Head of caudate nucleus (tissue), 42 donors: ENCODE measurements at places on chromosomes 2 and 18.

DNA sequence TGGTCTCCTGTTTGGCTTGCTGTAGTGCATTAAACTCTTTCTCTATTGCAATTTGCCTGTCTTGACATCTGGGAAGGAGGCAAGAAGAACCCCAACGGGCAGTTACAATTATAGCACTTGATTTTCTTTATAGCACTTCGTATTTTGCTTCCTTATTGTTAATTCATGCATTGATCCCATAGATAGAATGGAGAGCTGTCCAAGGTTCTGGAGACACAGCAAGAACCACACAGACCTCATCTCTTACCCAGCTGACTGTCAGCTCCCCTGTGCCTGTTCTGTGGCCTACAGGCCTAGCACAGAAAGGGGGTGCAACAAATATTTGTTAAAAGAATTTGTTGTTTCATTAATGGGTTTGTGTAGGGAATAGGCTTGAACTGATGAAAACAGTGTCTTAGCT lies 194.3 kb downstream of the GALNT1 start:
- no peak for DNase-seq

DNA sequence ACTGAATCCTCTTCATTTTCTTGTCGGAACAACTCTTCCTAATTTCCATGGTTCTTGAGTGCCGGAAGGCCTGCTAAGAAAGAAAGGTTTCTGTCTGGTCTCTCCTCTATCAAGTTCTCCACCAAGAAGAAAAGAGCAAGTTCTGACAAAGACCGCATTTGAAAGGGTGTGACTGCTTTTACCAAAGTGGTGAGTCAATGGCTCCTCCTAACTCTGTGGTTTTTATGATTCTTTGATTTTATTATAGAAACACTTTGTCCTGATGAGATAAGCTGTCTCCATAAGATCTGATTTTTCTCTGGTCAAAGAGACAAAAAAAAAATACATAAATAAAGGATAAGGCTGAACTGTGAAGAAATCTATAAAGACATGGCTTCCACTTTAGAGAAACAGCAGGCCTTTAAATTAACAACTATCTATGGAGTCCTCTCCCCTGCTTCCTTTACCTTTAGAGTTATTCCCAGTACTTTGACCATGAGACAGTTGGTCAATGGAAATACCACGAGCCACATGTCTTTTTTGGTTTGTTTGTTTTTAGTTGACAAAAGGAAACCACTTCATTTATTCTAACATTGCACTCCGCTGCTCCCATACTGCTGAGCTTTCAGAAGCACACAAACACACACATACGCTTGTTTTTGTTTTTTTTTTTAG lies 67.7 kb downstream of the REL start:
- no peak for DNase-seq

DNA sequence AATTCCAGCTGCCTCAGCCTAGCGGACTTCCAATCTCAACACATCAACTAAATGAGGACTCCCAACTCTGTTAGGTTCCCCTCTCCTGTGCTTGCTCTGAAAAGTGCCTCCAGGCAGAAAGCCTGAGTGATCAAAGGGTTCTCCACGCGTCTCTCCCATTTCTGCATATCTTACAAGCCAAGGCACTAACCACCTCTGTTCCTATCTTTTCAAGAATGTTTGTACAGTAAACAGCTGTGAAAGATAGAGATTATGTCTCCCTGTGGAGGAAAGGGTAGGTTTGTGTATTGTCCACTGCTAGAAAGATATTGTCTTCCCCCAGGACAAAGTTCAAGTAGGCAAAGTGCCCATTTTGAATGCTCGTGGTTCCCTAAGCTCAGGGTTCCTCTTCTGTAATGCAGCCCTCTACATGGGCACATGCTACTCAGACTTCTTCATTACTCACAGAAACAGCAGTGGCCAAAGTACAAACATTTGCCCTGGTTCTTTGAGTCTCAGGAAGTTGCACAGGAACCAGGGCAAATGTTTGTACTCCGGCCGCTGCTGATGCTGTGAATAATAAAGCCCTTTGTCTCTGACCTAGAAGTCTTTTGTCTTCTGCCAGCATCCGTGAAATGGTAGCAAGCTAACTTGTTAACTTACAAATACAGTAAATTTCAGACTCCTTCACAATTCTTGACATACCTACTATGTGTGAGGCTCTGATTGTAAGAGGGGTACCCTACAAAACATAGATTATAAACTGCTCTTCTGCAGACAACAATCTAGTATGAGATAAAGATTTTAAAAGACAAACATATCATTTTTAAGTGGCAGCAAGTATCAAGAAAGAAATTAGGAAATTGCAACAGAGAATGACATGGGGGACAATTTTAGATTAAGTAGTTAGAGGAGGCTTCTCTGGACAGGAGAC lies 44.5 kb downstream of the PKDCC start:
- no peak for DNase-seq

- no peak for DNase-seq
These were observed 60.4 kb downstream of the FAM117B start for GRCh38 chr2:202695166-202695565.

- no peak for DNase-seq
These were observed 937.7 kb downstream of the CPS1 start for GRCh38 chr2:211494085-211494484.

GRCh38 chr2:221962186-221962585 lies 336.6 kb downstream of the PAX3 start:
- DNase-seq: no peak

DNA sequence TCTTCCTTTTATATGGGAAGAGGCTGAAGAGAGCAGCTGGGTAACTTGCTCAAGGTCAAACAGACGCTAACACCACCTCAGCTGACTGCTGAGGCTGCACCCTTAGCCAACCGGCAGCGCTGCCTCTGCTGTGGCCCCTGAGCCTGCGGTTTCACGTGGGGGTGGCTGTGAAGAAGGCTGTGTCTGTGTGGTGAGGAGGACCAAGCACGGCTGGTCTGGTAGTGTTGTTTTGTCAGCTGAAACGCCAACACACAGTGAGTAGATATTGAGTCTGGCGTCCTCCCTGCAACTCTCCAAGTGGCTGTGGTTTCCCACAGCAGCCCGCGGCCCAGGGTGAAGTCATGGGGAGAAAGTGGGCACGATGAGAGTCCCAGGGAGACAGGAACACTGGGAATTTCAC lies 69.6 kb downstream of the THNSL2 start:
- DNase-seq: no peak

- DNase-seq: no peak
These were observed 59.2 kb downstream of the TMEM18 start for GRCh38 chr2:618005-618404.

DNA sequence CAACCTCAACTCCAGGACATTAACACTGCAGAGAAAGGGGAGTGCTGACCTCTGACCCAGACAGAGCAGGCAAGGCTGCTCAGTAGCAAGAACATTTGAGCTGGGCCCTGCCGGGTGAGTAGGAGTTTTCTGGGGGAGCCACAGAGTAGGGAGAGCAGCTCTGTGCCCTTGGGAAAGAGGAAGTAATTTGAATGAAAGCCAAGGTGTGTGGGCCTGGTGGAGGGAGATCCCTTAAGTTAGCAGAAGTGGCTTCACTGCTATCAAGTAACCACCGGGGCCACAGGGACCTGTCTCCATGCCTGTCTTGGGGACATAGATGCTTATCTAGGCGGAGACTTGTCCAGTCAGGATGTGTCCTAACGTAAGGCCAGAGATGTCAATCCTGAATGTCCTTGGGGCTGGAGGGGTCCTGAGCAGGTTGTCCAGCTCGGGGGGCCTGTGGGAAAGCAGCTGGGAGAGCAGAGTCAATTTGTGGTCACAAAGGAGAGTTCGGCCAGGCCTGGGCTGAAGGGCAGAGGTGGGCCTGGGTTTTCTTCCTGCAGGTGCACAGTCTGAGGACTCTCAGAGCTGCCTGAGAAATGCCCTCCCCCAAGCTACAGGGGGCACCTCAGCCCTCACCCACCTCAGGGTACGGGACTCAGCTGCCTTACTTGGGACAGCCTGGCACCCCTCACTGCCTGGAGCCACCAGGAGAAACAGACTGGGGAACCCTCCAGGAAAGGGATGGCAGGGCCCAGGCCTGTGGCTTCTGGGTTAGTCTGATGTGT lies 15.0 kb upstream of the OTOF start:
- no peak for DNase-seq

DNA sequence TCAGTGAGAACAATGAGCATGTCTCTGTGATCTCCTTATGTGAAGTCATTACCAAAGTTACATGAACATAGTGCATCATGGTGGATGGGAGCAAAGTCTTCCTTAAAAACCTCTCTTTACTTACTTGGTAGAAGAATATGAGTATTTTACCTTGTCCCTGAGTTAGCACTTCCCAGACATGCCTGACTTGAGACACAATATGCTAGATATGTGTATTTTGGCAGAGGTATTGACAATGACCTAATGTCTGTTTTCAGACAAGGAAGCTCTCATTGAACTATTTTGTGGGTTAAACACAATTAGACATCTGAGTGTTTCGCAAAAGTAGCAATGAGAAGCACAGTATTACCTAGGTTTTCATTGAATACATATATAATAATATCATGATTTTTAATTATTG lies 99.1 kb upstream of the MC4R start:
- no peak for DNase-seq

DNA sequence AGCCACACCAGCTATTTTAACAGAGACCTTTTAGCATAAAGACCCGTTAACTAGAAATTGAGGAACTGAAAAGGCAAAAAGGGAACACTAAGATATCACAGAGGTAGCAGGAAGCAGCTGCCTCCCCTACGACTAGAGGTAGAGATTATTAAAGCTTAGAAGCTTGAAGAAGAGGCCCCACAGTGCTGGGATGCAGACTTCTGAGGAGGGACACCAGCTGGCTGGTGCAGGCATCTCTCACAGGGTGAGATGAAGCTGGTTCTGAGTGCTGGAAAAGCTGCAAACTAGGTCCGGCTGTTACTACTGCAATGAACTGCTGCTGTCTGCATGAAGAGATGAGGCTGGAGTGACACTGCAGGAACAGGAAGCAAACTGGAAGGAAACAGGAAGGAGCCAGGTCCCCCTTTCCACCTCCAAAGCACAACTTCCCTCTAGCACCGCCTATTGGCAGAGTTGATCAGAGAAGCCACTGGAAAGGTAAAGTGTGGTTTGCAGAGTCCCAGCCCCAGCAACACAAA lies 61.2 kb upstream of the MRPS9 start:
- no peak for DNase-seq

DNA sequence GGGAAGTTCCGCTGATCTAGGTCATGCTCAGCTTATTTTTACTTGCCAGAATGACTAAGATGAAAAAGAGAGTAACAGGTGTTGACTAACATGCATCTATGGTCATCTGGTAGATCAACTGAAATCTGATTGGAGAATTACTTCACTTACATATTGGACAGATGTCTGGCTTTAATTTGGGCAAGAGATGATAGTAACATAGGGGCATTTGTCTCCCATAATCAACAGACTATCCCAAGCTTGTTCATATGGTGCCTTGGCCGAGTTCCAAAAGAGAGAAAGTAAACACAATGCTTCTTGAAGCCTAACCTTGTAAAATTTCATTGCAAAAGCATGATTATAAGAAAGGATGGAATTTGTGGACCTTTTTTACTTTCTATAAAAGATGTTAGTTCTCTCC lies 503.7 kb downstream of the ADCYAP1 start:
- DNase-seq: no peak

GRCh38 chr18:49890041-49890440 lies 76.7 kb upstream of the ACAA2 start:
- no peak for DNase-seq

DNA sequence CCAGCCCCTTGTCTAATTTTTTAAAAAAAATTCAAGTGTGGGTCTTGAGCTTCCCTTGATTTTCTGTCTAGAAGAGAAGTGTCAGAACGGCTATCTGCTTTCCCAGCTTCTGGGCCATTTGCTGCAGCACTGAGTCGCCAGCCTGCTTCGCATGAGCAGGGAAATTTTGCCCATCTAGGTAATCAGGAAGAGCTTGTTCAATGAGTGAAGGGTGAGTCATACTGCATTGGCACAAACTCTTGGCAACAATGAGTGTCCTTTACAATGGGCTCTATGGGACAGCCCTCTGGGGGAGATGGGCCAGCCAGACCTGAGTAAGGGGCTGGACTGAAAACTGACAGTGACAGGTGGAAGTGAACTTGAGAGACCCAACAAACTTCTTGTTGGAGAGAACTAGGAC lies 2.4 kb upstream of the RNF144A start:
- DNase-seq: no peak

DNA sequence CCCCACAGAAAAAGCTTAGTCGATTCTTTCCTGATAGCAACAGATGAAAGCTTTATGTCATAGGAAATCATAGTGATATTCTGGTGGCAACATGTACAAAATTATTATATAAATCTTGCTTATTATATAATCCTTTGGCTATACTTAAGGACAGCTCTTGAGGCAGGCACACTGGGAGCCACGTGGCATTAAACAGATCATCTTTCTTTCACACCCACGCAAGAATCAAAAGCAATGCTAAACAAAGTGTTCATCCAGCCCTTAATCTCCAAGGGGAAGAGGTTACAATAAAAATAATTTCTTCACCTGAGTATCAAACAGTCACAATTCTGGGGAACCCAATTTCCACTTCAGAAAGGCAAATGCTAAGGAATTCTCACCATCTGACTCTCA lies 57.8 kb downstream of the CYB5A start:
- no peak for DNase-seq

DNA sequence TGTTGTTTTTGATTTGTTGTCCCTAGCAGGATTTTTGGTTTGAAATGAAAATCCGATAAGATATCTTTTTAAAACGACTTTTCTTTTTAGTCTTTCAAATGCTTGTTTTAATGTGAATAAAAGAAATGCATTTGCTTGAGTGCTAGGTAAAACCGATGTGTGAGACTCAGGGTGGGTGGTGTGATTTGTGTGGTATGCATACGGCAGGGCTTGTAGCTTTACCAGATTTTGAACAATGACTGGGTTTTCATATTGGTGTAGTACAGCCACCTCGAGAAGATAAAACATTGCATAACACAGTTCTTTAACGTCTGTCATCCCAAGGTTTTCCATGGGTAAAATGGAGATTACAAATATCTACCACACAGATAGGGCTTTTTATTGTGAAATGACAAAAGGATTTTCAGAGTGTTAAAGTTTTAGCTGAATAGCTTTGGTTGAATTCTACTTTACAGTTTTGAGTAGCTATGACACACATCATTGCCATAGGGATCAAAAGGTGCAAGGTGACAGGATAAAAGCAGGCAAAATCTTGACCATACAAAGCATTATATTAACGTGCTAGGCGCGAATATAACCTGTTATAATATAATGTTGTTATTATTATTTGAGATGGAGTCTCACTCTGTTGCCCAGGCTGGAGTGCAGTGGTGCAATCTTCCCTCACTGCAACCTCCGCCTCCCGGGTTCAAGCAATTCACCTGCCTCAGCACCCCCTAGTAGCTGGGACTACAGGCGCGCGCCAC lies 824 bp upstream of the ZNF638 start:
- no peak for DNase-seq

GRCh38 chr2:101114815-101115214 lies 36.4 kb downstream of the TBC1D8 start:
- DNase-seq: no peak

- no peak for DNase-seq
These were observed at the start of gene SCN3A for GRCh38 chr2:165203689-165204559. SCN3A (minus strand) TSS chr2:165204050; CDS start chr2:165176394, 27,656 bp downstream.
